HT-29 (cell line): ENCODE measurements at places on chromosomes 12 and 14.

- DNase-seq, result no peak
Measured at GRCh38 chr12:76340680-76341435, 7.4 kb downstream of the BBS10 start.

- DNase-seq, result peak; percentile 26
Measured at GRCh38 chr12:25655702-25656101, 102.6 kb upstream of the LMNTD1 start.

DNA sequence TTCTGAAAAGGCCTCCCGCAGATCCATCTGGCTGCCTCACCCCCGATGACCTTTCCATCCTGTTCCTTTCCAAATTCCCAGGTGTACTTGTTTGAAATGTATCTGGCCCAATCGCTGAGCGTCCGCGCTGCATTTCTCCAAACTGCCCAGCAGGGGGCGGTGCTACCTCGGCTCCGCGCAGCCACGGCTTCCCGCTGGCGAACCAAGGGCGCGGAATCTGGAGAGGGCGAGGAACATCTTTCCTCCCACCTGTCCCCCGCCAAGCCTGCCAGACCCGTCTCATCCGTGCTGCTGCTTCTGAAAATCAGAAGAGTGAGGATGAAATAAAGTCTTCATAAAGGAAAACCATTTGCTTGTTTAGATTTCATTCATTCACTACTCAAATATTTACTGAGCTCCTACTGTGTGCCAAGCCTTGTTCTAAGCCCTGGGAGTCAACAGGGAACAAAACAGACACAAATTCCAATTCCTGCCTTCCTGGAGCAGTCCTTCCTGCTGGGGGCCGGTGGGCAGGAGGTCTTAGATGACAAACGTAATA, 16.8 kb upstream of the MYL2 start:
- DNase-seq, result peak; percentile 49

- no peak for DNase-seq
Measured at GRCh38 chr14:36870776-36871175, 209.1 kb downstream of the PAX9 start.

DNA sequence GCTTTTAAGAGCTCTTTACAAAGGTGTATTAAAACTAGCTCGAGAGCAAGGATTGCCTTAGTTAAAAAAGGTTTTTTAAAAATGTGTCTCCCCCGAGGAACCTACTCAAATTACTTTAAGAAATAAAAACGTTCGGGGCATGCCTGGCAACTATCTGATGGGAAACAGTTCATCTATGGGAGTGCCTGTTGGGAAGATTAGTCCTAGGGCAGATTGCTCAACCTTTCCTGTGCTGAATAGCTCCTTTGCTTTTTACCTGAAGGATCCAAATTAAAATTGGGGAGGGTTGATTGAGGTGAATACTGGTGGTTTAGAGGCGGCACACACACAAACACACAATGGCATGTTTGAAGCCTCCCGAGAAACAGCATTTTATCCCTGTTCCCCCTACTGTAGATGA, 541.4 kb upstream of the ATP2B1 start:
- no peak for DNase-seq
